ENCODE measurements at places on chromosomes 13 and 19.

GRCh38 chr13:107554460-107554859 is 660.9 kb downstream of the LIG4 start:
- no peak for DNase-seq

DNA sequence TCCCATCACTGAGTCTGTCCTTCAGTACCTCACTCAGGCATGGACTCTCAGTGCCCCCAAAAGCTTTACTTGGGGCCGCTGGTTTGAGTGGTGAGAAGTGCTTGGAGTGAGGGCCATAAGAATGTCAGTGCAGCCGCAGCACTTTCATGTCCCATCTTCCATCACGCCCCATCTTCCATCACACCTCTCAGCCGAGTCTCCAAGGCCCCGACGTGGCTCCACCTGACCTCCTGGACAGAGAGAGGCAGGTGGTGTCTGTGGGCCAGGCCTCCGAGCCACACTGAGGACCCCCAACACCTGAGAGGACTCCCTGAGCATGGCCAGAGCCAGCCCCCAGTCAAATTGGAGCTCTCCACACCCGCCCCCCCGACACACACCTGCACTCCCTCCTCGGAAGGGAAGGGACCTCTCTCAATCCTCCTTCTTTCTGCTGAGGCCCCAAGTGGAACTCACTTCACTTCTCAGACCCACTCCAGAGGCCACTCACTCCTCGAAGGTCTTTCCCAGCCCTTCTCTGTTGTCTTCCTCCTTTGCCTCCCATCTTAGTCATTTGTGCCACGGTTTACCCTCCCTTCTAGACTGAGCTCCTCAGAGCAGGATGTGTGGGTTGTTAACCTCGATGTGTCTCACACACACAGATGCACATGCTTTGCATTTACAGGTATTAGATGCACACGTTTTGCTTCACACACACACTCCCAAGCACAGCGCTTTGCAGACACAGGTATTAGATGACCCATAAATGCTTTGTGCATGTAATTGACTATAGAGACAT is 65.7 kb upstream of the ATP12A start:
- DNase-seq = no peak

- DNase-seq = no peak
These were observed 183.5 kb upstream of the UFM1 start for GRCh38 chr13:38166116-38166515.

DNA sequence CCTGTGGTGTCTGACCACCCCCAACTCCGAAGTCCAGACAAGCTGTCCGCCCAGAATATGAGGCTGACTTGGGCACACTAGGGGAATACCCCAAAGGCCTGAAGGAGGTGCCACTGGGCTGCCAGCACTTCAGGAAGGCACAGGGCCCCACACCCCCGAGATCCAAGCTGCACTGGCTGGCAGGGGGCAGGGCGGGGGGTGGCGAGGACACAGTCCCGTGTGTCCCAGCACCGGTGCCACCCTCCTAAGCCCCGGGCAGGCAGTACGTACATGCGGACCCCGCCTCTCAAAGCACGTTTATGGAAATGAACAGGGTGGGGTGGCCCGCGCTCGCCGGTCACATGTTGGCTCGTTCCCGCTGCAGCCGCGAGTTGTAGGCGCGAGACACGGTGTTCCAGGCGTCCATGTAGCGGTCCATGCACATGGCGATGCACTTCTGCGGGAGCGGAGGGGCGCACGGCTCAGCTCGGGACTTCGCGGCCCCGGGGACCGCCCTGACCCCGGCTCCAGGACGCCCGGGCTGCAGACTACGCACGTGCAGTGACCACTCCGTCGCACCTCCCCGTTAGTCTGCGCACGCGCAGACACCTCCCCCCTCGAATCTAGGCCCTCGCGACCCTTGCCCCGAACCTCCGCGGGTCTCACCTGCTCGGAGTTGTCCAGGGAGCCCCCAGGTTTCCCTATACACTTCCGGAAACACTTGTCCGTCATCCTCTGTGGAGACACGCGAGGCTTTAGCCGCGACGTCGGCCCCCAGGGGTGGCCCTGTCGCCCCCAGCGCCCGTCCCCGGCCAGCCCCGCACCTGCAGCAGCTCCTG is 566 bp downstream of the TIMM13 start:
- DNase-seq = no peak

DNA sequence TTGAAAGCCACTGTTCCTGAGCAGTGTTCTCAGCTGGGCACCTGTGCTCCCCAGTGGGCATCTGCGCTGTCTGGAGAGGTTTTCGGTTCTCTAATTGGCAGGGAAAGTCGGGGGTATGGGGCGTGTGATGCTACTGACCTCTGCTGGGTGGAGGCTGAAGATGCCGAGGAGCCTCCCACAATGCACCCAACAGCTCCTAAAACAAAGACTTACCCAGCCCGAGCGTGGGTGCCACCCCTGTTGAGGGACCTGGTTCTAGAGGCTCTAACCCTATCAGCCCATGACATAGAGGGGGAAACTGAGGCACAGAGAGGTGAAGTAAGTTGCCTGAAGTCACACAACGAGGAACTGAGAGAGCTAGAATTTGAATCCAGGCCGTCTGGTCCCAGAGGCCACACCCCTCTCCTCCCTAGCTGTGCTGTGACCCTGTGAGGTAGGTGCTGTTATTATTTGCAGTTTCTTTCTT is 2.3 kb downstream of the SPACA4 start:
- DNase-seq = no peak

GRCh38 chr19:34733266-34733745 is 737 bp upstream of the ZNF181 start:
- DNase-seq = no peak

GRCh38 chr19:4454747-4455718 is 2.6 kb downstream of the UBXN6 start:
- no peak for DNase-seq

DNA sequence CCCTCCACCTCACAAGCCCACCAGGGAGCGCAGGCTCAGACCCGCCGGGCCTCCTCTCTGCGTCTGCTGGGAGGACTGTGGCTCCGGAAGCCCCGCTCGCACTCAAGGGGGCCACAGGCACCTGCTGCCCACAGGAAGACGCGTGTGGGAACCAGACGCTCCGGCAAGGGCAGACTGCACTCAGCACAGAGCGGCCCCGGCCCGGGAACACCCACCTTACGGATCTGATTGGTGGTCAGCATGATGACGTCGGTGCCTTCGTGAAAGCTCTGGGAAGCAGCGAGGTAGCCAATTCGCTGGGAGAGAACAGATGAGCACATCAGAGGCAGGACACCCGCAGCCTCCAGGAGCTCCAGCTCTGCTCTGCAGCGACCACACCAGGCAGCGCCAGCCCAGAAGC is 14.6 kb downstream of the AP3D1 start:
- no peak for DNase-seq

DNA sequence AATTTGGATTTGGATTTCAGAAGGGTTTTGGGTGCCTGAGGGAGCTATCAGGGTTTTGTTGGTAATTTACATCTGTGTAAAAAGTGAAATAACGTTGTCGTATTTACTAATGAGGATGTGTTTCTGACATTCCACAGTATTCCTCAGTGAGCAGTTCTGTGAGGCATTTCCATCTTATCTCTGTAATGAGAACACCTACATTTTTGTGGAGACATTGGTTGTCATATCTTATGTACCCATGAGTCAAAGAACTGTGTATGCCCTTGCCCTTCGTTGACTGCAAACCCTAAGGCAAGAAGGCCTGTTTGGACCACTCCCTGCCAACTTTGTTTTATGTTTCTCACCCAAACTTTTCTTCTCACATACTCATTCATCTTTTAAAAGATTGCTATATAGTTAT is 14.2 kb upstream of the IL17D start:
- DNase-seq = no peak

- no peak for DNase-seq
These were observed 55.7 kb downstream of the DACH1 start for GRCh38 chr13:71811344-71811743.

DNA sequence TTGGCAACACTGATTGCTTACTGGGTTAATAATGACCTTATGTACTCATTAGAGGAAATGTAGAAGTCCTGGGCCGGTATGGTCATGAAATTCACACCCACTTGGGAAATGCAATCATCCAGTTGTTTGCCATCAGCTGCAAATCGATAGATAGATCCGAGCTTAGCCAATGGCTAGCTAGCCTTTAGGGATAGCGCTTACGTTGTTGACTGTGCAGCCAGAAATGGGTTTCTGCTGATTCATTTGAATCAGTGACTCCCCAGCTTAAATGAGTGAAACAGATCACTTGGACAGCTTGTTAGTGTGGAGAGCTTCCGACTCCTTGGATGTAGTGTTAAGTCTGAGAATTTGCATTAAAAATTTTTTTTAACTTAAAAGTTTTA is 11.8 kb downstream of the IL17D start:
- no peak for DNase-seq

DNA sequence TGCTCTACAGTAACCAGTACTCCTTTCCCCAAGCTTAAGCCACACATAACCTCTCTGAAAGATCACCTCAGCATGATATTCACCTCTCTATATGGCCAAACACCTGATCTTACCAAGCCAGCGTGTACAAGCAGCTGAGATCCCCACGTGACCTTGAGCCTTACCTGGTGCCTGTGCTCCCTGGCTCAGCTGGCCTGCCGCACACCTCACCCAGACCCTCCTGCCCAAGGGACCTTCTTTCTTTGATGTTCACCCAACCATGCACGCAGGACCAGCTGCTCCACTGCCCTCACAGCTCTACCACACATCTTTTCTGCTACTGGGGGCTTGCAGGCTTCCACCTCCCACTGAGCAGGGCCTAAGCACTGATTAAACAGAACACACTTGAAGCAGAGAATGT is 9.0 kb downstream of the DHRS12 start:
- DNase-seq = no peak

DNA sequence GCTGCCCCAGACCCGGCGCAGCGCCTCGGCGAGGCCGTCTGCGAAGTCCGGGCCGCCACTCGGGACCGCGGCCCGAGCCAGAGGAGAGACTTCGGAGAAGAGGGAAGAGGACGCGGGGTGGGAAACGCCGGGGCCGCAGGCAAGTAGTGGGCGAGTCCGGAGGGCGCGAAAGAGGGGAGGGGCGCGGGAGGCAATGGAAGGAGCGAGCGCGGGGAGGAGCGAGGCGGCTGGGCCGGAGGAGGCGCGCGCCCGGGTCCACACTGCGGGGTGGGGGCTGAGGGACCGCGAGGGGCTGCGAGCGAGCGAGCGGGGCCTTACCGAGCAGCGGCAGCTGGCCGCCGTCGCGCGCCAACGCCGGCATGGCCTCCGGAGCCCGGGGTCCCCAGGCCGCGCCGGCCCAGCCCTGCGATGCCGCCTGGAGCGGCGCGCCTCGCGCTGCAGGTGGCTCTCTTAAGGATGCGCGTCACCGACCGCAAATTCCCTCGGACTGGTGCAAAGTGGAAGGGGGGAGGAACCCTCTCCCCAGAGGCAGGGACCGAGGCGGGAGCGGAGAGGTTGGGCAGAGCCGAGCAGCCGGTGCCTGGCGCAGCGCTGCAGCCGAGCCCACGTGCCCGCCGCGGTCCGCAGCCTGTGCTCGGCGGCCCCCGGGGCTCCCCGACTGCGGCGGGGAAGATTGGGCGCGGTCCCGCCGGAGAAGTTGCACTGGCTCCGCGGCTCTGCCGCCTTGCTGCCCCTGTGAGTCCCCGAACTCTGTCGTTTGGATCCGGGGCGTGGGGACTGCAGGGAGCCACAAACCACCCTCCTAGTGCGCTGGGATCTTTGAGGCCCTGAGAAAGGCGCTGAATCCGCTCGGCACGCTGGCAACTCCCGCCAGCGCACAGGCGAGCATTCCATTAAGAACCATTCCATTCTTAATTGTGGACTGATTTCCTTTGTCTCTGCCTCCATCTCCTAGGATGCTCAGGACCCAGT is at the start of gene FLT3:
Gene FLT3, minus strand, starts transcription at position 427 of the 972 bp plus-strand sequence. Its CDS starts 66 bp downstream, at position 361.
- DNase-seq = no peak

- DNase-seq = no peak
These were observed 502.3 kb downstream of the FOXO1 start for GRCh38 chr13:40164133-40164532.

Measured in NCI-H1048 (cell line).